ENCODE measurements at places on chromosomes 4 and X. TPM values are rescaled to one million over a fixed set of nuclear protein-coding genes. Genes with fewer than 3 reads are reported as not detected.

PRSS48 gene
- total RNA-seq = not detected

UGT2A1 gene
- total RNA-seq = 0.05 TPM

CXCL3 gene
- 0.85 TPM for total RNA-seq

ASMT gene
- total RNA-seq = not detected

C1QTNF7 gene
- not detected for total RNA-seq

GASK1B gene
- 205 TPM for total RNA-seq

SLC25A4 gene
- 8.8 TPM for total RNA-seq
